Esophagus muscularis mucosa (tissue), 4 donors: ENCODE measurements at places on chromosomes 7 and 10. TPM values are rescaled to one million over a fixed set of nuclear protein-coding genes. Genes with fewer than 3 reads are reported as not detected.

GRCh38 chr7:113446391-113446790 is 328.0 kb upstream of the SMIM30 start:
- no peak for DNase-seq
- H3K4me3 ChIP-seq: no peak overlapping the region
- H3K4me1 ChIP-seq: no peaks in the 10 kb centered on the region
- no peaks in the 10 kb centered on the region for H3K36me3 ChIP-seq

GRCh38 chr7:42227541-42227935 is 9.5 kb downstream of the GLI3 start:
- H3K4me3 ChIP-seq: peak overlapping the region; percentile 55
- H3K36me3 ChIP-seq: no peaks in the 10 kb centered on the region
- no peak for DNase-seq
- no peaks in the 10 kb centered on the region for H3K27me3 ChIP-seq
- peak overlapping the region; percentile 28 for H3K27ac ChIP-seq
- peaks cover 68% of the 10 kb centered on the region for H3K4me1 ChIP-seq

Gene DNA2
- total RNA-seq: 2.9 TPM

DNA sequence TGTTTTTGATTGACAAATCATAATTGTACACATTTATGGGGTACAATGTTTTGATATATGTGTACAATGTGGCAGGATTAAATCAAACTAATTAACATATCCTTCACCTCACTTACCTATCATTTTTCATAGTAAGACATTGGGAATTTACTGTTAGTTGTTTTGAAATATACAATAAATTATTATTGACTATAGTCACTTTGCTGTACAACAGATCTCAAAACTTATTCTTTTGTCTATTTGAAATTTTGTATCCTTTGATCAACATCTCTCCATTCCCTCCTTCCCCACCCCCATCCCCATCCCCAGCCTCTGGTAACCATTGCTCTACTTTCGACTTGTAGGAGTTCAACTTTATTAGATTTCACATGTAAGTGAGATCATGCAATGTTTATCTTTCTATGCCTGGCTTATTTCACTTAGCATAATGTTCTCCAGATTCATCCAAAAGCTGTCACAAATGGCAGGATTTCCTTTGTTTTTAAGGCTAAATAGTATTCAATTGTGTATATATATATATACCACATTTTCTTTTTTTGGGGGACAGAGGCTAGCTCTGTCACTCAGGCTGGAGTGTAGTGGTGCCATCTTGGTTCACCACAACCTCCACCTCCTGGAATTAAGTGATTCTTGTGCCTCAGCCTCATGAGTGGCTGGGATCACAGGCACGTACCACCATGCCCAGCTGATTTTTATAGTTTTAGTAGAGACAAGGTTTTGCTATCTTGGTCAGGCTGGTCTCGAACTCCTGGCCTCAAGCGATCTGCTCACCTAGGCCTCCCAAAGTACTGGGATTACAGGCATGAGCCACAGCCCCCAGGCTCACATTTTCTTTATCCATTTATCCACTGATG is 23.3 kb upstream of the SLC26A5 start:
- no peak overlapping the region for H3K27ac ChIP-seq
- no peaks in the 10 kb centered on the region for H3K27me3 ChIP-seq
- H3K36me3 ChIP-seq: no peaks in the 10 kb centered on the region
- H3K4me1 ChIP-seq: no peaks in the 10 kb centered on the region
- no peak for DNase-seq
- H3K4me3 ChIP-seq: no peak overlapping the region

- DNase-seq: no peak
- no peaks in the 10 kb centered on the region for H3K4me1 ChIP-seq
- H3K36me3 ChIP-seq: no peaks in the 10 kb centered on the region
- H3K4me3 ChIP-seq: no peak overlapping the region
- H3K27ac ChIP-seq: no peak overlapping the region
Measured at GRCh38 chr10:125189162-125189561, 28.8 kb upstream of the CTBP2 start.

DNA sequence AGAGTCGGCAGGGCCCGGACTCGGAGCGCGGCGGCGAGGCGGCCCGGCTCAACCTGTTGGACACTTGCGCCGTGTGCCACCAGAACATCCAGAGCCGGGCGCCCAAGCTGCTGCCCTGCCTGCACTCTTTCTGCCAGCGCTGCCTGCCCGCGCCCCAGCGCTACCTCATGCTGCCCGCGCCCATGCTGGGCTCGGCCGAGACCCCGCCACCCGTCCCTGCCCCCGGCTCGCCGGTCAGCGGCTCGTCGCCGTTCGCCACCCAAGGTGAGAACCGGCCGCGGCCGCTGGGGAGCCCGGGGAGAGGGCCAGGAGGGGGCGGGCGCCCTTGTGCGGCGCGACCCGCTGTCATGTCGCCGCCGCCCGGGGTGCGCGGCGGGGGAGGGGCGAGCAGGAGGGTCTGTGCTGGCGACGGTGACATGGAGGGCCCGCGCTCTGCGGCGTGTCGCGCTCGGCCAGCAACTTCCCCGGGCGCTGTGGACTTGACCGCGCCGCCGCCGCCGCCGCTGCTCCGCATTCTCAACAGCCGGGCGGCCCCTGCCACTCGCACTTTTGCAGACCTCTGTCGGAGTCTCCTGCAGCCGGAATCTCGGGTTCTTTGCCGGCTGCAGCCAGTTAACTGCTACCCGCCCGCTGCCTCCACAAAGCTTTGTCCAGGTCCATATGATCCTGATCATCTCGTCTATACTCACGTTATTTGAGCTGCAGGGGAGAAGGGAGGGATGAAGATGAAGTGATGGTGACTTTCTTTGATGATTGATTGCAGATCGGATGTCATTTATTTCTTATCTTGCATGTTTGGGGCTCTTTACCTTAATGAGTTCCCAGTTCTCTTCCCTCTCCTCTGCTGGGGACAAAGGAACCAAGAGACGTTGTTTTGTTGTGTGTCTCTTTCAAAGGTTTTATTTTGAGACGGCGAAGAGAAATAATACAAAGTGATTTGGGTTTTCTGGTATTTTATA is 869 bp downstream of the TRIM24 start:
- peak overlapping the region; percentile 92 for H3K27ac ChIP-seq
- no peaks in the 10 kb centered on the region for H3K36me3 ChIP-seq
- H3K4me3 ChIP-seq: peak overlapping the region; percentile 80
- no peak for DNase-seq

GRCh38 chr7:116324582-116324981 is 114.2 kb downstream of the TES start:
- DNase-seq: no peak
- H3K4me1 ChIP-seq: peaks cover 9% of the 10 kb centered on the region
- H3K4me3 ChIP-seq: no peak overlapping the region
- H3K27ac ChIP-seq: no peak overlapping the region
- no peaks in the 10 kb centered on the region for H3K27me3 ChIP-seq

- H3K27ac ChIP-seq: no peak overlapping the region
- no peaks in the 10 kb centered on the region for H3K36me3 ChIP-seq
- no peak overlapping the region for H3K4me3 ChIP-seq
- no peaks in the 10 kb centered on the region for H3K27me3 ChIP-seq
Measured at GRCh38 chr7:69619635-69620034, 21.4 kb downstream of the AUTS2 start.

DNA sequence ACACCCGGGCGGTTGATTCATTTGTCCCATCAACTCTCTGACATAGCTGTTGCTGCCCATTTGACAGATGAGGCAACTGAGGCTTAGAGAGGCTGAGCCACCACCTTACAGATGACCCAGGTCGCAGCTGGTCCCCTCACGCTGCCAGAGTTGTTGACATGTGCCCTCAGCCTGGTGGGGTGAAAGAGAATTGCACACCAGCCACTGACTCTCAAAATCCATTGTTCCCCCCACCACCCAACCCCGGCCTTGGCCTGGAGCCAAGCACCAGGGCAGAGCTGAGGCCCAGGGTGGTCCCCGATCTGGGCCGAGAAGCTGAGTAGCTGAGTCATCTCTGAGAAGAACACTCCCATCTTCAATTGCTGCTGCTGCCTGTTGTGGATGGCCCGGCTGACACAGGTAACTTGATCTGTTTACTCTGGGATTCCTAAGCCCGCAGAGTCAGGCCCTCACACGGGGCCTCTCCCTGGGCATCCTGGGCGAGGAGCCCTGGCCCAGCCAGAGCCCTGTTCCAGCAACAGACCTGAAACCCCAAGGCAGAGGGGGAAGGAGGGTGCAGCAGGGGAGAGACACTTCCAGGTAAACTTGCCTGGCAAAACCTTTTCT is 27.5 kb downstream of the PVRIG start:
- H3K4me3 ChIP-seq: no peak overlapping the region
- peaks cover 10% of the 10 kb centered on the region for H3K4me1 ChIP-seq
- H3K27me3 ChIP-seq: no peaks in the 10 kb centered on the region

DNA sequence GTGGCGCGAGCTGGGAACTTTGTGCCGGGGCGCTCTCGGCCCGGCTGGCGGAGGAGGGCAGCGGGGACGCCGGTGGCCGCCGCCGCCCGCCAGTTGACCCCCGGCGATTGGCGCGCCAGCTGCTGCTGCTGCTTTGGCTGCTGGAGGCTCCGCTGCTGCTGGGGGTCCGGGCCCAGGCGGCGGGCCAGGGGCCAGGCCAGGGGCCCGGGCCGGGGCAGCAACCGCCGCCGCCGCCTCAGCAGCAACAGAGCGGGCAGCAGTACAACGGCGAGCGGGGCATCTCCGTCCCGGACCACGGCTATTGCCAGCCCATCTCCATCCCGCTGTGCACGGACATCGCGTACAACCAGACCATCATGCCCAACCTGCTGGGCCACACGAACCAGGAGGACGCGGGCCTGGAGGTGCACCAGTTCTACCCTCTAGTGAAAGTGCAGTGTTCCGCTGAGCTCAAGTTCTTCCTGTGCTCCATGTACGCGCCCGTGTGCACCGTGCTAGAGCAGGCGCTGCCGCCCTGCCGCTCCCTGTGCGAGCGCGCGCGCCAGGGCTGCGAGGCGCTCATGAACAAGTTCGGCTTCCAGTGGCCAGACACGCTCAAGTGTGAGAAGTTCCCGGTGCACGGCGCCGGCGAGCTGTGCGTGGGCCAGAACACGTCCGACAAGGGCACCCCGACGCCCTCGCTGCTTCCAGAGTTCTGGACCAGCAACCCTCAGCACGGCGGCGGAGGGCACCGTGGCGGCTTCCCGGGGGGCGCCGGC is 870 bp downstream of the FZD1 start:
- no peak for DNase-seq
- peak overlapping the region; percentile 88 for H3K4me3 ChIP-seq
- H3K36me3 ChIP-seq: no peaks in the 10 kb centered on the region
- H3K4me1 ChIP-seq: peaks cover 32% of the 10 kb centered on the region

- no peaks in the 10 kb centered on the region for H3K4me1 ChIP-seq
- no peak overlapping the region for H3K4me3 ChIP-seq
- no peak for DNase-seq
- H3K36me3 ChIP-seq: no peaks in the 10 kb centered on the region
Measured at GRCh38 chr7:136528329-136528728, 340.1 kb upstream of the CHRM2 start.

Gene INMT
- 172 TPM for total RNA-seq

GRCh38 chr7:120097020-120097419 is 176.0 kb upstream of the KCND2 start:
- no peaks in the 10 kb centered on the region for H3K27me3 ChIP-seq
- H3K4me1 ChIP-seq: no peaks in the 10 kb centered on the region
- DNase-seq: no peak
- H3K27ac ChIP-seq: no peak overlapping the region

GRCh38 chr10:36313142-36313541 is 671.0 kb upstream of the FZD8 start:
- H3K36me3 ChIP-seq: no peaks in the 10 kb centered on the region
- H3K27me3 ChIP-seq: no peaks in the 10 kb centered on the region
- H3K27ac ChIP-seq: no peak overlapping the region
- no peaks in the 10 kb centered on the region for H3K4me1 ChIP-seq

Gene BCL7B
- total RNA-seq: 111 TPM

DNA sequence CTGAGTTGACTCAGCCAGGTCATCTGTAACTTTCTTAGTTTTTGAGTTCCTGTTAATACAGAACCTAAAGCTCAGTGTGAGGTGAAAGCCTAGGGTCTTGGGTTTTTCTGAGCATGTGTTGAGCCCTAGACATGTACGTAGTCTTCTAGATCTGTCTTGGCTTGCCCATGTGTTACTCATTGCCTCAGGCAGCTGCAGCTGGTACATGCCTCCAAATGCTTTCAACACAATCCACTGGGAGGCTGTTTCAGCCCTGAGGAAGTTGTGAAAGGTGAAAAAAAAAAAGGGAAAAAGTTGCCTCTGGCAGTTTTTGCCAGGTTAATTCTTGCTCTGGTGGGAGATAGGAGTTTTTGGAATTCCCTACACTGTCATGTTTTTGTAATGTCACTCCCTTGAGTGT is 134.6 kb downstream of the RNF216 start:
- H3K27me3 ChIP-seq: no peaks in the 10 kb centered on the region
- DNase-seq: no peak
- no peak overlapping the region for H3K27ac ChIP-seq
- no peak overlapping the region for H3K4me3 ChIP-seq

DNA sequence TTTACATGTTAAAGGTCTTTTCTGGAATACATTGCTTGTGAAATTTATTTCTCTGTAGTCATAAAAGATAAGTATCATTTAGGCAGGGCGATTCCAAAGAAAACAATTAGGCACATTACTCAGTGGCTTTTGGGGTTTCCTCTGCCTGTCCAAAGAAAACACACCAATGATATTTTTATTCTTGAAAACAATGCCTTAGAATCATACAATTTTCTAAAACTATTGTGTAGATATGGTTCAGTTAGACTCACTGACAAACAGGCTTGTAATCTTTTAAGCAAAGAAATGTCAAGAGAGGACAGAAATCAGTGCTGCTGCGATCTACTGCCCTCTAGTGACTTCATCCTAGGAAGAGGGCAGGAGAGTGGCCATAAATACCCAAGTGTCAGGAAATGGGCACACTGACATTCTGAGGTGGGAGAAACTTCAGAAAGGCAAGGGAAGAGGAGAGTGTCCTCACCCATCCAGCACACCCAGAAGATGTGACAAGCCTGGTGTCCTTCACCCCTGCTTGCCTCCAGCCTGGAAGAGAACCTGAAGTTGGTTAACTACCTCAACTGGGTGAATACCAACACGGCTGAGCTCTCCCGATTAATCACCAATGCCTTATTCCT is 120.5 kb downstream of the GALNT11 start:
- no peaks in the 10 kb centered on the region for H3K27me3 ChIP-seq
- H3K4me1 ChIP-seq: no peaks in the 10 kb centered on the region
- H3K36me3 ChIP-seq: peaks cover 83% of the 10 kb centered on the region
- DNase-seq: no peak
- H3K4me3 ChIP-seq: no peak overlapping the region

- H3K36me3 ChIP-seq: no peaks in the 10 kb centered on the region
- DNase-seq: no peak
- H3K27ac ChIP-seq: no peak overlapping the region
- peaks cover 16% of the 10 kb centered on the region for H3K4me1 ChIP-seq
- H3K4me3 ChIP-seq: no peak overlapping the region
- H3K27me3 ChIP-seq: no peaks in the 10 kb centered on the region
Measured at GRCh38 chr10:94428766-94429707, 26.7 kb downstream of the TBC1D12 start.

DNA sequence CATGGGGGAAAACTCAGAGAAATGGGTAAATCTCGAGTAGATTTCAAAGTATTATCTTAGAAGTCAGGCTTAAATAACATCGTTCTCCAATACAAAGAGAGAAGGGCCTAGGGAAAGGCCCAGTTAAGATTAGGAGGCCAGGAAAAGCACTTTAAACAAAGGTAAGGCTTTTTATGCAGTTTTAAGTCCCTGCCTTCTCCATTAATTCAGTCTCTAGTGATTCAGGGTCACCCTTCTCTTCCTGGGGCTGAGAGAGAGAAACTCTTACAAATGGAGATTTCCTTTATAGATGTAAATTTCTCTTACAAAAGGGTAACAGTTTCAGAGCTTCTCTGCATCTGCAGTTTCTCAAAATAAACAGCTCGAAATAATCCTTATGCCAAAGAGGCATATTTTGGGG is 179.3 kb downstream of the HECW1 start:
- DNase-seq: no peak
- no peaks in the 10 kb centered on the region for H3K27me3 ChIP-seq
- H3K4me1 ChIP-seq: no peaks in the 10 kb centered on the region
- H3K36me3 ChIP-seq: no peaks in the 10 kb centered on the region
- no peak overlapping the region for H3K27ac ChIP-seq

Gene LRRN3
- total RNA-seq: 0.39 TPM

Gene ZNF722
- not detected for total RNA-seq

Gene CNPY1
- total RNA-seq: not detected

Gene RNF133
- total RNA-seq: 4.6 TPM
